ENCODE measurements at places on chromosomes 12 and 14. TPM values are rescaled to one million over a fixed set of nuclear protein-coding genes. Genes with fewer than 3 reads are reported as not detected.

DNA sequence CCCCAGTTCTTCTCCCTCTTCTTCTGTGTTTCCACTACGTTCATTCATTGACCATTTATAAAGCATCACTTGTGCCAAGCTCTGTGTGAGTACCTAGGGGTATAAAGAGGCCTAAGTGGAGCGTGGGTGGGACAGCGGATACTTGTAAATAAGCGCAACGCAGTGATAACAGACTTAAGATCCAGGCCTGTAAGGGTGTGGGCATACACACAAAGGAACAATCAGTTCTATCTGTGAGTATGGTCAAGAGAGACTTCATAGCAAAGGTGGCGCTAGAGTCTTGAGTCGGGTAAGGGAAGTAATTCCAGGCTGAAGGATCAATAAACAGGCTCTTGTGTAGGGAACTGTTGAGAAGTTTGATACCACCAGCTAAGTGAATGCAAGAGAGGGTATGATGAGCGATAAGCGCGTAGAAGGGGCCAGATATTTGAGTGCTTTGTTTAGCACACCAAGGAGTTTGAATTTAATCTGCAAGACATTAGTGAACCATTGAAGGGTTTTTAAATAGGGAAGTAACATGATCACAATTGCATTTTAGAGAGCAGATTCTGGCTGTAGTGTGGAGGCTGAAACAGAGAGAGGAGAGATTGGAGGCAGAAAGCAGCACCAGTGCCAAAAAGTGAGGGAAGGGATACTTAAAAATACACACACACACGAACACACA lies 1.0 kb upstream of the GXYLT1 start:
- H3K4me1 ChIP-seq: peaks cover 32% of the 10 kb centered on the region
- no peaks in the 10 kb centered on the region for H3K36me3 ChIP-seq
- DNase-seq: no peak
- no peaks in the 10 kb centered on the region for H3K27me3 ChIP-seq

- no peaks in the 10 kb centered on the region for H3K4me1 ChIP-seq
- DNase-seq: no peak
- peaks cover 3% of the 10 kb centered on the region for H3K36me3 ChIP-seq
Observed at GRCh38 chr12:54495327-54495726, 2.2 kb upstream of the NCKAP1L start.

DNA sequence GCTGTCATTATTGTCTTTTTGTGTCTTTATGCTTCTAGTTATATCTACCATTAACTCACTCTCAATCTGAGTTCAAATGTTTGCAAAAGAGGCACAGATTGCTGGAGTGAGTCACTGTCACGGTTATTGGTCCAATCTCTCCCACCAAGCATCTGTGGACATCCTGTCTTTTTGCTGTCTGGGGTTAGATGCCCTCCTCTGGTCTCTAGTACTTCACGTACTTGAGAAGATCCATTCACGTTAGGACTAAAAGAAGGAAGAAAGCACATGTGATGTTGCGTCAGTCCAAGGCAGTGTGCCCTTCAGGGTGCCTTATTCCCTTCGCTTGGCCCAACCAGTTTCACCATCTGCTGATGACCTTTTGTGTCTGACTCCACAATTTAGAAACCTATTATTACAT lies 72.3 kb upstream of the STXBP6 start:
- H3K4me1 ChIP-seq: no peaks in the 10 kb centered on the region
- H3K27me3 ChIP-seq: no peaks in the 10 kb centered on the region
- no peak overlapping the region for H3K27ac ChIP-seq
- no peak for DNase-seq

GRCh38 chr14:78445275-78445674 lies 275.1 kb downstream of the NRXN3 start:
- H3K36me3 ChIP-seq: no peaks in the 10 kb centered on the region
- H3K4me1 ChIP-seq: no peaks in the 10 kb centered on the region
- H3K27ac ChIP-seq: no peak overlapping the region

GRCh38 chr14:103279142-103280025 lies 54.7 kb upstream of the EIF5 start:
- DNase-seq: no peak
- H3K4me3 ChIP-seq: peak overlapping the region; percentile 45
- peaks cover 65% of the 10 kb centered on the region for H3K27me3 ChIP-seq

DNA sequence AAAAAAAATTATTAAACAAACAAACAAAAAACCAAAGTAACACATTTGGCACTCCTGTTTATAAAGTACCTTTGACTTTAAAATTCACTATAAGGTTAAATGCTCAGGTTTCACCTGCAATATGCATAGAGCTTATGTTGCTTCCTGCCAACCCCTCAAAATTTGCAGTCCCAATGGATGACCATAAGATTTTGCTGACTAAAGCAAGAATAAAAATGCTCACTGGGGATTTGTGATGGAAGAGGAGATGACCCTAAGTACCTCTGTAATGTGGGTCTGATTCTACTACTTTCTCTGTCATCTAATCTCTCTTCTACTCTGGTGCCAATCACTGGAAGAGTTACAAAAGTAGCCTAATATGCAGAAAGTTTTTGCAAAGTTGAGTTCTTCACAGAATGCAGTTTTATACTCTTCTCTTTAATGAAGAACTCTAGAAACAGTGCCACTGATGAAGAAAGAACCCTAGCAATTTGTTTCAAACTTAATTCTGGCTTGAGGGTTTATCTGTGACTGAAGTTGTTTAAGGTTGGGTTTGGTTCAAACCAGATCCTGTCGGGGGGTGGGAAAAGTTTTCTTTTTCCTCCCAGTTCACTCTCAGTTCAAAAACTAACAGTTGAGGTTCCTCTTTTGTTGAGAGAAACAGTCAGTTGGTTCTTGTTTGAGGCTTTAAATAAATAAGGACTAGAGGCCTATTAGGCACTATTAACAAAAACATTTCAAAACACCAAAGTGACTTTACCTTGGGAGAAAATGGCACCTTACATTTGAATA lies 10.9 kb downstream of the WASHC3 start:
- no peak for DNase-seq
- peaks cover 77% of the 10 kb centered on the region for H3K36me3 ChIP-seq
- no peak overlapping the region for H3K4me3 ChIP-seq
- H3K27me3 ChIP-seq: no peaks in the 10 kb centered on the region
- peaks cover 11% of the 10 kb centered on the region for H3K4me1 ChIP-seq

The FGF6 gene
- total RNA-seq: not detected

The ANHX gene
- not detected for total RNA-seq

The PLEKHG7 gene
- 1.6 TPM for total RNA-seq

The RNASE2 gene
- 6.0 TPM for total RNA-seq
